ENCODE measurements at places on chromosomes 1 and 21.

- no peak for DNase-seq
Measured at GRCh38 chr1:234980291-234980644, 148.4 kb downstream of the TOMM20 start.

- no peak for DNase-seq
Measured at GRCh38 chr21:41501919-41502318, 6.0 kb downstream of the TMPRSS2 start.

- DNase-seq, result no peak
Measured at GRCh38 chr1:170415710-170416372, 116.1 kb upstream of the GORAB start.

GRCh38 chr1:93434987-93435386 lies 12.9 kb upstream of the FNBP1L start:
- DNase-seq, result no peak

- no peak for DNase-seq
Measured at GRCh38 chr1:206895837-206896242, 1.4 kb upstream of the IL24 start.

- DNase-seq, result no peak
Measured at GRCh38 chr1:244012202-244012601, 38.9 kb upstream of the ZBTB18 start.

DNA sequence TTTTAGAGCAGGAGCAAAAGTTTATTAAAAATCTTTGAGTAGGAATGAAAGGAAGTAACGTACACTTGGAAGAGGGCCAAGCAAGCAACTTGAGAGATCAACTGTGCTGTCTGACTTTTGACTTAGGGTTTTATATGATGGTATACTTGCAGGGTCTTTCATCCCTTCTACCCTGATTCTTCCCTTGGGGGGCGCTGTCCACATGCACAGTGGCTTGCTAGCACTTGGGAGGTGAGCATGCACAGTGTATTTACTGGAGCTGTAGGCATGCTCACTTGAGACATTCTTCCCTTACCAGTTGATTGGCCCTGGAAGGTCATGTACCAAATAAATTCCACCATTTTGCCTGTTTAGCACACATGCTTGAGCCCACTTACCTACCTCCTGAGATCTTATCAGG lies 1001.3 kb upstream of the ADGRL2 start:
- DNase-seq, result no peak

DNA sequence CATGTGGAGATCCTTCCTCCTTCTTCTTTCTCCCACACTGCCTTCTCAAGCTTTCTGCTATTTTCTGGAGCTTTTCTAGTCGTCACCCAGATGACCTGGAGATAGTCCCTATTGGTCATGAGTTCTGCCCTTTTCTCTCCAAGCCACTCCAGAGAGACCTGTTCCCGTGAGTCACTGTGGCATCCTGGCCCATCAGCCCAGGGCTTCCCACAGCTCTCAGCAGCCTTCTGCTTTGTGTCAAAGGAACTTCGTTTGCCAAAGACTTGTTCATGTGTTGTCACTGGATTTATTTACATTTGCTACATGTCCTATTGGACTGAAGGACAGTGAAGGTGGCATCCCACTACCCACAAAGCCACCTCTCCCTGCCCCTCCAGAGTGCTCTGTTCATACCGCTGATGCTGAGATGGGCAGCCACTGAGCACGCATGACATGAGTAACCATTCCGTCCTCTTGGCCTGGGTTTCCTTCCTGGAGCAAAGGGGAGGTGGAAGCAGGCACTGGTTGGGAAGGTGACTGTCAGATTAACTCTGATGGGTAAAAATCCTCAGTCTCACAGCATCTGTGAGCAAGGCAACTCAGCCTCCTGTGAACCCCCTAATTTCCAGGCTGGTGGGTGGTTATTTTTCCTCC lies 119.2 kb downstream of the EDEM3 start:
- no peak for DNase-seq

DNA sequence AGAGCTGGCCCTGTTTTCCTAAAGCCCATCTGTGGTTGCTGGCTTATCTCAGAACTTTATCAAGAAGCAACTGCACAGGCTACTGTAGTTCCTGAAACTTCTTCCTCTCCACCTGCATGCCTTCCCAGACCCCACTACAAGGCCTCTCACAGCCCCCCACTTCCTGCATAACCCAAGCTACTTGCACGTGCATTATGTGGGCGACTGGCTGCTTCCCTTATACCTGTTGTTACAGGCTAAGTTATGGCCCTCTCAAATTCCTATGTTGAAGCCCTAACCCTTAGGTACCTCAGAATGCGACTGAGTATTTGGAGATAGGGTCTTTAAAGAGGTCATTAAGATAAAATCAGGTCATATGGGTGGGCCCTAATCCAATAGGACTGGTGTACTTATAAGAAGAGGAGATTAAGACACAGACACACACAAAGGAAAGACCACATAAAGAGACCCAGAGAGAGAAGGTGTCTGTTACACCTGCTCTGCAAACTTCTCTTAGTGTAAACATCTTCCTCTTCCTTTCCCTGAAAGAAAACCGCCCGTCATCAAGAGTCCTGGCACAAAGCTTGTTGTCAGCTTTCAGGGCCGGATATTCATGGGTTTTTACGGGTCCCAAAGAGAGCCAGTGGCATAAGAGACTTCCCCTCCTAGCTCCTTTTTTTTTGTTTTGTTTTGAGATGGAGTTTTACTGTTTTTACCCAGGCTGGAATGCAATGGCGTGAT lies 5.1 kb downstream of the ZNF496 start:
- no peak for DNase-seq

- DNase-seq, result no peak
Measured at GRCh38 chr1:91148641-91149069, 126.8 kb upstream of the ZNF644 start.
